ENCODE measurements at places on chromosomes 5 and 9. TPM values are rescaled to one million over a fixed set of nuclear protein-coding genes. Genes with fewer than 3 reads are reported as not detected.

ISCA1 gene
- 26.4 TPM for total RNA-seq

DMGDH gene
- 0.18 TPM for total RNA-seq

FOXD4L3 gene
- total RNA-seq, result not detected

MARVELD2 gene
- 0.54 TPM for total RNA-seq

C9 gene
- not detected for total RNA-seq

- no peak overlapping the region for H3K4me3 ChIP-seq
- no peak overlapping the region for H3K27ac ChIP-seq
- peaks cover 23% of the 10 kb centered on the region for H3K27me3 ChIP-seq
- DNase-seq, result no peak
These were observed 65.5 kb upstream of the SMIM23 start for GRCh38 chr5:171720086-171720485.

GRCh38 chr5:173853370-173854131 is 34.6 kb upstream of the CPEB4 start:
- DNase-seq, result no peak
- no peak overlapping the region for H3K27ac ChIP-seq
- H3K36me3 ChIP-seq, result no peaks in the 10 kb centered on the region
- H3K4me3 ChIP-seq, result no peak overlapping the region
- H3K27me3 ChIP-seq, result peaks cover 14% of the 10 kb centered on the region

DNA sequence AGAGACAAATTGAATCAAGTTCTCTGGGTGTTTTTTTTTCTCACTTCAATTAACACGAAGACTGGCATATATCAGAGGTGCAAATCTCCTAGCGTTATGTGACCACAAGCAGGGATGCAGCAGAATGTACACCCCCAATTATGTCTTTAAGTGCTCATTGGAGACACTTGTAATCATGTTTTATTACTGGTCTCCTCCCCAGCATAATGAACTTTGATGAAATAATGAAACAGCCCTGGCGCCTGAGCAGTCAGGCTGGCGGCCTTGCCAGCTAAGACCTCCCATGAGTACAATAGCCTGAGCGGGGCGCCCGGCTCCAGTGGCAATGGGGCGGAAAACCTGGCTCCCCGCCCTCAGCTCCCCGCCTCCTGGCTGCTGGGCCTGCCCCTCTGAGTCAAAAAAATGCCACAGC is 209.4 kb upstream of the MSX2 start:
- no peaks in the 10 kb centered on the region for H3K27me3 ChIP-seq

DNA sequence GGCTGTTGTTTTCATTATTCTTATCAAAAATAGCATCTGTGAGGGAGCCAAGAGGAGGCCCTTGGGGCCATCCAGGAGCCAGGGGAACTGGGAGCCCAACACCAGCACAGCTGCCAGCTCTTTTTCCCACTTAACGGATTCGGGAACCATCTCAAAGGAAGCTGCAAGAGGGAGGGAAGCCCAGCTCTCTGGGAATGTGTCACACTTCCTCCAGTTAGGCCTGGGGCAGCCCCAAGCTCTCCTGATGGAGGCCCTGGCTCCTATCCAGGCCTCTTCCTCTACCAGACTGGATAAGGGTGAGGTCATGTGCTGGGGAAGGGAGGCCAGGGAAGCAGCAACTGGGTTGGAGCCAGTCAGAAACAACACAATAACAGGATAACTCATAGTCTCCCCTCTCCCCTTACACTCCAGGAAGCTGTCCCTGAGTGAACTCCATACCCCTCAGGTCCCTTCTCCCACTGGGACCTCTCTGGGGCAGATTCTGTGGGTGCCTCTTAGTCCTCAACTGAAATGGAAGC is 12.7 kb downstream of the CSF2 start:
- no peak overlapping the region for H3K4me3 ChIP-seq
- H3K27ac ChIP-seq, result peak overlapping the region; percentile 11
- no peaks in the 10 kb centered on the region for H3K36me3 ChIP-seq
- DNase-seq, result peak; percentile 98
- H3K27me3 ChIP-seq, result no peaks in the 10 kb centered on the region

DNA sequence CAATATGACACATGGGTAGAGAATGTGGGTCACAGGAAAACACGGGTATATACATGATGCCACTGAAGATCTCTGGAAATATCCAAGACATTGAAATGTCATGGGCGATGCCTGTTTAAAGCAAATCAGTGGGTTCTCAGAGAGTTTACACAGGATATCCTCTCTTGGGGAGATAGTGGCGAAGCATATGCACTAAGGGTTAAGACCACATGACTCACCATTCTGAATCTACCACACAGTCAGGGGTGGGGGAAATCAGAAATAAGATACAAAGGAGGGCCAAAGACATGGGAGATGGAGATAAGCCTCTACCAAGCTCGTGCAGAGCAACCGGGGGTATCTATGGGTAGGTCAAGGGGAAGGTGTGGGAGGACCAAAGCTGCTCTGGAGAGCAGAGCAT is 58.8 kb downstream of the SH3PXD2B start:
- peak; percentile 57 for DNase-seq
- H3K4me1 ChIP-seq, result no peaks in the 10 kb centered on the region
- H3K27me3 ChIP-seq, result no peaks in the 10 kb centered on the region
- no peak overlapping the region for H3K27ac ChIP-seq
- no peak overlapping the region for H3K4me3 ChIP-seq
- peaks cover 29% of the 10 kb centered on the region for H3K36me3 ChIP-seq

- peak overlapping the region; percentile 10 for H3K27ac ChIP-seq
- no peaks in the 10 kb centered on the region for H3K36me3 ChIP-seq
- DNase-seq, result no peak
- H3K27me3 ChIP-seq, result no peaks in the 10 kb centered on the region
- H3K4me3 ChIP-seq, result no peak overlapping the region
- H3K4me1 ChIP-seq, result peaks cover 14% of the 10 kb centered on the region
These were observed 30.2 kb upstream of the F2R start for GRCh38 chr5:76685704-76686103.

All from IMR-90 (cell line).